ENCODE measurements at places on chromosomes 7 and 10. TPM values are rescaled to one million over a fixed set of nuclear protein-coding genes. Genes with fewer than 3 reads are reported as not detected.

RARRES2 gene
- 17.6 TPM for total RNA-seq

AVPI1 gene
- total RNA-seq, result 6.7 TPM

LIPJ gene
- total RNA-seq, result not detected

GHRHR gene
- not detected for total RNA-seq

SPDYE6 gene
- not detected for total RNA-seq

Measured in left ventricle myocardium inferior (tissue), 1 donor.